Right lung (tissue), 10 donors: ENCODE measurements at places on chromosomes 6 and 20. TPM values are rescaled to one million over a fixed set of nuclear protein-coding genes. Genes with fewer than 3 reads are reported as not detected.

Gene RIPOR3
- 3.0 TPM for polyA plus RNA-seq

Gene BAG2
- polyA plus RNA-seq = 9.0 TPM

Gene KHDRBS2
- polyA plus RNA-seq = 8.1 TPM

Gene TENT5A
- polyA plus RNA-seq = 7.8 TPM

Gene OOEP
- 0.37 TPM for polyA plus RNA-seq
